ENCODE measurements at places on chromosomes 11 and 22. TPM values are rescaled to one million over a fixed set of nuclear protein-coding genes. Genes with fewer than 3 reads are reported as not detected.
A peak's percentile ranks its signal among the peaks of the same experiment; 100 is the strongest.

GRCh38 chr11:20061776-20062175 lies 98.5 kb downstream of the DBX1 start:
- no peak for DNase-seq

GRCh38 chr11:101955701-101956100 lies 39.4 kb upstream of the ANGPTL5 start:
- no peak for DNase-seq

- DNase-seq, result no peak
These were observed 361.3 kb upstream of the MTNR1B start for GRCh38 chr11:92607969-92608722.

DNA sequence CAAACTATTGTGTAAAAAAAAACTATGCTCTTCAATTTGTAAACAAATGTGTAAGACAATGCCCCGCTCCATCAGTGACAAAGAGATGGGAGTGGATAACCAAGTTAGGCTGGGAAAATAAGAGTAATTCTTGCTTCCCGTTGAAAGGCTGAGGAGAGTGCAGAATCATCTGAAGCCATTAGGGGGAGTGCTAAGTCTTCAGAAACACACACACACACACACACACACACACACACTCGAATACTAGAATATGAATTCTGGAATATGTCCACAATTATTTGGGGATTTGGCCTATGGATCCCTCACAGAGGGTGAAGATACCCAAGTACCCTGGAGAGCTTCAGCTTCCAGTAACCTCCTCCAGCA lies 27.8 kb upstream of the ROBO3 start:
- no peak for DNase-seq

- DNase-seq, result no peak
These were observed 926 bp downstream of the CD6 start for GRCh38 chr11:60972182-60973030.

GRCh38 chr11:21411104-21411503 lies 741.7 kb downstream of the NELL1 start:
- DNase-seq, result no peak

DNA sequence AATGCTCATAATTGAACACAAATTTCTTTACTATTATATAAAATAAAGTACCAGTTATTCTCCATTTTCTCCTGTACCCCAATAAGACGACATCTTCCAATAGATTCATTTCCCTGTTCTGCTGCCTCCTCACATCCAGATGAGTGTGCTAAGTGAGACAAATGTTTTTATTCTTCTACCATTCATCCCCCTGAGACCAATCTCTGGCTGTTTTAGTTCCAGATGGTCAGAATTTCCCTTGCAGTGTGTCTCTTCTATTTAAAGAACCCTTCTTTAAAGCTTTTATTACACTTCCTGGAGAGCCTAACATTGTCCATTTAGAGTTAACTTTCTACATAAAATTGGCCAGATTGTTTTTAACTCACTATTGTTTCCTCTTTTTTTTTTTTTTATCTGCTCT lies 41.2 kb upstream of the GLYATL1 start:
- DNase-seq, result no peak

GRCh38 chr11:2808850-2809846 lies 76.4 kb downstream of the CDKN1C start:
- DNase-seq, result peak; percentile 5

GRCh38 chr11:68551223-68551622 lies 90.7 kb downstream of the PPP6R3 start:
- DNase-seq, result no peak

DNA sequence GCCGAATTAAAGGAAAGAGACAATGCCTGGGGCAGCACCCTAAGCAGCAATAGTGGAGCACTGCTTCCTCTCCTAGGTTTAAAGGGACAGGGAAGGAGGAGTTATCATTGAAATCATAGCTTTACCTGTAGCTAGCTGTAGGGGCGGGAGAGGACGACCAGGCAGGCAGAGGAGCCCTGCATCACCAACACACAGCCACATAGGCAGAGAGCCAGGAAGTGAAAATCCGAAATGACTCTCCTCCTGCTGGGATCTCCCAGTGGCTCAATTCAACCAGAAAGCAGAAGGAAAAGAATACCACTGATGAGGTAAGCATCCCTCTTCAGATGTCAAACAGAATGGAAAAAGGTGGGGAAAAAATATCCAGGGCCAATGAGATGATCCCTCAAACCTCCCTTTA lies 20.4 kb downstream of the MRGPRX4 start:
- no peak for DNase-seq

DNA sequence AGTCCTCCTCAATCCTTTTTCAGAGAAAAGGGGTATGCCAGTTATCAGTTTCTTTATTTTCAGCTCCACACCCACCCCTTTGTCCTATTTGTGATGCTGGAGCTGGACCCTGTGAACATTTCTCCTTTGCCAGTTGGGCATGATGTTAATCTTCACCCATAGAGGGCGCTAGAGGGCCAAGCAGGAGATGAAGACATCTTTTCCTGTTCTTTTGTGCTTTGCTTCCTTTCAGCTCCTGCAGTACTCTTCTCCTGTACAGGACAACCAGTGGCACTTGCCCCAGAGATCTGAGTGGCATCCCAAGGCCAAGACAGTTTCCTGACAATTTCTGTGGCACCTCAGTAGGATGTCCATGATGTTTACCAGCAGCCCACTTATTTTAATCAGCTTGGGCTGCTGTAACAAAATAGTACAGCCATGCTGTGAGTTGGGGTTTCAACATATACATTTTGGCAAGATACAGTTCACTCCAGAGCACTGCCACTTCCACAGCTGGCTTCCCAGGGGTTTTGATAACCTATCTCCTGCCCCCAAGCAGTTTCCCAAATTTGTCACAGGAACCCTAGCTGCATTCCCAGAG lies 4.6 kb downstream of the SAA2 start:
- DNase-seq, result no peak

DNA sequence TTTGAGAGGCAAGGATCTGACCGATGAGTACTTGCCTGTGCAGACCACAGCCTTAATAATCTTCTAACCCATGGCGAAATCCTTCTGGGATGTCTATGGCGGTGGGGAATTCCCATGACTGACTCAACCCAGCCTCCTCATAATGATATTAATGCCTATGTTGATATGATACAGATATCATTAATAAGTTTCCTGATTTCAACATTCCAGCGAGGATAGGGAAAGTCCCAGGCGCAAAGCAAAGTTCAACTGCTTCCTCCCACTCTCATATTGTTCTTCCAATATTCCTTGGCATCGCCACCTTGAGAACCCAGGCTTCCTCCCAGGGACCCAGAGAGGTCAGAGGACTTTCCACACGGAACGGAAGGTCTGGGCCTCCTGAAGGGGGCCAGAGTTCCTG lies 110.3 kb upstream of the TMEM45B start:
- no peak for DNase-seq

DNA sequence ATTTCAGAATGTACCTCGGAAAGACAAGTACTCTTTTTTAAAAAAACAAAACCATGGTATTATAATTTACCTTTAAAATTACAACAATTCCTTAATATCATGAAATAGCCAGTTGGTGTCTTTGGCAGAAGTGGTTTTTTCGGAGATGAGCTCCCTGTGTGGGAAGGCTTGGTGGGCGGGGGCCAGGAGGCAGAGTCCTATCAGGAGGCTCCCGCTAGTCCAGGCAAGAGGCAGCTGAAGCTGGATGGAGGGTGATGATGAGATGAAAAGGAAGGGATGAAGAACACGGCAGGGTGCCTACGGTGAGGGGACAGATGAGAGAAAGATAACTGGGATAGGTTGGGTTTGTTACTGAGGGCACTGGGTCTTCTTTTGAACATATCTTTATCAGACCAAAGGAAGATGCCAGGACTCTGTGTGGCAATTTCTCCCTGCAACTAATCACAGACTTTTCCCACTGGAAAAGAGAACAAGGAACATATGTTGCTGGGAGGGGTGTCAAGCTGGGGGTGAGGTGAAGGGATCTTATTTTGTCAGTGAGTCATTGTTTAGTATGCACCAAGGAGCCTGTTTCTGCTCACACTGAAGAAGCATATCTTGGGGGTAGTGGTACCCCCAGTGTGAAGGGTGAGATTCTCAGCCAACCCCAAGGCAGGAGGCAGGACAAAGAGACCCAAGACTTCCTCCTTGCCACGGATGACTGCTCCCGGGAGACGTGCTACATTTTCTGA lies 91.5 kb upstream of the YWHAH start:
- DNase-seq, result no peak

DNA sequence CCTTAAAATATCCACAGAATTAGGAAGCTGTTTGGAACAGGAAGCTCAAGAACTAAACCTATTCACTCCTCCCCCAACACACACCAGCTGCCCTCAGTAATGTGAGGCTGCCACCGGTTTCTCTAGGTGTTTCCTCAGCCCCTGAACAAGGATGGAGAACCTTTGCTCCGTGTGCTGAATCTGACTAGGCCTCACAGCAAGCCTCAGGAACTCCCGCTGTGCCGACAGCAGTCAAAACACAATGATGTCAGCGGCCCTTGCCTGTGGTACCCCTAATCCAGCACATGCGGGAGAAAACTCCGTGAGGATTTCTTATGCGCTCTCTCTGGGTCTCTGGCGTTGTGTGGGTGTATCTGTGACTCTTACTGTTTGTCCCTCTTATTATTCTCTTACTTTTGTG lies 153.3 kb downstream of the EFCAB6 start:
- DNase-seq, result no peak

DNA sequence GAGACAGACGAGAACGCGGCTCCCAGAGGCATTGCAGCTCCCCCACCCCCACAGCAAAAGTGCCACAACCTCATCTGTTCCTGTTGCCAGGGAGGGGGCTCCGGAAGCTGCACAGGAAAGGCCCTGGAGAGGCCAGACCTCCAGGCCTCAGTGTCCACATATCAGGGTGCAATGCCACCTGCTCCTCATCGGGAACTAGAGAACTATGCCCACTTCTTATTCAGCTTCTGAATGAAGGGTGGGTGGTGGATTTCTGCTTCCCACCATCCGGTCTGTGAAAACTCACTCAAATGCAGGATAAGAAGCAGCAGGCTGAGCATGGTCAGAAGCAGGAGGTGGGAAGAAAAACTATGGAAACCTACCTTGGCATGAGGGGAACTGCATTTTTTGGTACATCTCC lies 105.9 kb downstream of the MED15 start:
- DNase-seq, result no peak

GRCh38 chr11:78603792-78604191 lies 29.1 kb upstream of the NARS2 start:
- no peak for DNase-seq

- no peak for DNase-seq
These were observed 192.6 kb upstream of the E2F8 start for GRCh38 chr11:19433367-19433766.

DNA sequence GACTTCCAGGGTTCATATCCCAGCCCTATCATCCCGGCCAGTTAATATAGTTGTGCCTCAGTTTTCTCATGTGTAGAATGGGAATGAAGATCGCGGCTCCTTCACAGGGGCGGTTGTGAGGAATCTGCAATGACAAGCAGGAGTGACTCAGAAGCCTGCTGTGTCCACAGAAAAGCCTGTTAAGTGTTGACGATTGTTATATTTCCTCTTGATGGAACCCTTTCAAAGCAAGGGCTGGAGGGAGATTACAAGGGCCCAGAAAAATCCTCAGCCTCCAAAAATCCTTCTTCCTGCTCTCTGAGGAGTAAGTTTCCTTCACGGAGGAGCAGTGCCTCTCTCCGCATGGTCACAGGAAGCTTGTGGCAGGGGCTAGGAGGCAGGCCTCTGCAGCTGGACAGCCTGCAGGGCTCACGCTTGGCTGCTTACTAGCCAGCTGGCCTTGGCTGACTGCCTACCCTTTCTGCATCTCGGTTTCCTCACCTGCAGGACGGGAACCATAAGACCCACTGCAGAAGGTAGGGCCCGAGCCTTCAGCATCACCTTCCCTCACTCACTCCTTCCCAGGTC lies 63.4 kb downstream of the CACNG2 start:
- DNase-seq, result no peak

DNA sequence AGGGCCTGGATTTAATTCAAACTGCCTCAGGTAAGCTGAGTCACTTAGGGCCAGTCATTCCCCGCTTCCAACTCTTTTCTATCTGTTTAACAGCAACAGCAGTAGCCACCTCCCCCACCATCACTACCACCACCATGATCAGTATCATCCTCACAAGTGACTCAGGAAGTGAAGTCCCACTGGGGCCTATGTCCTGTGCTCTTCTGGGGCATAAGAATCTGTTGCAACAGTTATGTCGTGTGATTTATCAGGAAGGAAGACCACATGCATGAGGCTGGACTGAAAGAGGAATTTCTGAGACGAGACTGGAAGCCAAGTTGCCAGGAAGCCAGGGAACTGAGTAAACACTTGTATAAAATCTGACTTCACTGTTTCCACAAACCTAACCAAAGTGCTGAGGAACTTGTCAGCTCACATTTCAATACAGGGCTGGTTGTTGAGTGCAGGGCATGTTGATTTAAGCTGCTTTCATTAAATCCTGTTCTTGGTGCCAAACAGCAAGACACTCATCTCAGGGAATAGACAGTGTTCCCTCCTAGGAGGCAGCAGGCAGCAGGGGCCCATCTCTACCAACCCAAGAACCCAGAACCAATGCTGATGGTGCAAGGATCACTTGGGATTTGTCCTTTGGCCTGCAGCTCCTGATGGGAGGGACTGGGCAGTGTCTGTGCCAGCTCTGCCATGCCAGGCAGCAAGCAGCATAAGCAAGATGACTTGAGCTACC lies 226.7 kb upstream of the NARS2 start:
- peak; percentile 54 for DNase-seq

GRCh38 chr11:126333142-126333541 lies 22.3 kb upstream of the ST3GAL4 start:
- DNase-seq, result no peak

DNA sequence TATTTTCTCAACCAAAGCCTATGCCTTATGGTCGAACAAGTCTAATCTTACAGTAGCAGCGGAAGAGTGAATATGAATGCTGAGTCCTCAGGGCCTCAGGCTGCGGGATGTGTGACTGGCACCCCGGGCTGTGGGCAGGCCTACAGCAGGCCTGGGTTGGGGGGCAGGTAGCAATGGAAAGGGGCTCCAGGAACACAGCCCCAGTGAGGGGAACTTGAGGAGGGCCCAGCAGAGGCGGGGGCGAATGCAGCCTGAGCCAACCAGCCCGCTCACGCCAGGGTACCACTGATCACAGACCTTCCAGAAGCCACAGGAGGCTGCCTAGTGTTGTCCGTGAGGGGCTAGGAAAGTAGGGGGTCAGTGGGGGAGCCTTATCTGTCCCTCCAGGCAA lies 11.3 kb upstream of the CD5 start:
- DNase-seq, result no peak

GRCh38 chr22:29256606-29257325 lies 11.0 kb downstream of the RHBDD3 start:
- DNase-seq, result no peak

TREH gene
- not detected for total RNA-seq

SLC1A2 gene
- total RNA-seq, result 1.3 TPM

HIPK3 gene
- 272 TPM for total RNA-seq

RHOG gene
- total RNA-seq, result 18.7 TPM

CPT1A gene
- 50.4 TPM for total RNA-seq

CARNS1 gene
- 5.1 TPM for total RNA-seq

CBLIF gene
- total RNA-seq, result not detected

MYO18B gene
- 125 TPM for total RNA-seq
